Frontal cortex (tissue), 4 donors: ENCODE measurements at places on chromosomes 12 and 14. TPM values are rescaled to one million over a fixed set of nuclear protein-coding genes. Genes with fewer than 3 reads are reported as not detected.

DNA sequence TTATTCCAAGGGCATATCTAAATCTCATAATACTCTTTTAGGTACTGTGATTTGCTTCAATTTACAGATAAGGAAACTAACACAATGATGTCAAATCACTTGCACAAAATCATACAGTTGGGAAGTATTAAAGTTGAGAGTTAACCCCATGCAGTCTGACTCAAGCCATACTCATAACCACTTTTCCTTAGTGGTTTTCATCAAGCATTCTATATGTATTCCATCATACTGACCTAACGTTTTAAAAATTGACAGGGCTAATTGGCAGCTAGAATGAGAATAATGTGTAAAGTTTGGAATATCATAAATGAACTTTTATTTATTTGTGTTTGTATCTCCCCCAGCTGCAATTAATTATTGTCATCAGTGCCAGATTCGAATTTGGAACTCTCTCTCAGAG lies 20.9 kb downstream of the PUS7L start:
- DNase-seq = no peak

- DNase-seq = no peak
Measured at GRCh38 chr14:61215222-61216020, 65.7 kb downstream of the TMEM30B start.

The ANO2 gene
- 4.1 TPM for total RNA-seq

The IL26 gene
- not detected for total RNA-seq
